Activated CD4-positive, alpha-beta T cell treated with anti-CD3 and anti-CD28 coated beads, Interleukin-2, amount 50 U/mL, for 1 hour (primary cell): ENCODE measurements at places on chromosomes 12 and 14.
A peak's percentile ranks its signal among the peaks of the same experiment; 100 is the strongest.

DNA sequence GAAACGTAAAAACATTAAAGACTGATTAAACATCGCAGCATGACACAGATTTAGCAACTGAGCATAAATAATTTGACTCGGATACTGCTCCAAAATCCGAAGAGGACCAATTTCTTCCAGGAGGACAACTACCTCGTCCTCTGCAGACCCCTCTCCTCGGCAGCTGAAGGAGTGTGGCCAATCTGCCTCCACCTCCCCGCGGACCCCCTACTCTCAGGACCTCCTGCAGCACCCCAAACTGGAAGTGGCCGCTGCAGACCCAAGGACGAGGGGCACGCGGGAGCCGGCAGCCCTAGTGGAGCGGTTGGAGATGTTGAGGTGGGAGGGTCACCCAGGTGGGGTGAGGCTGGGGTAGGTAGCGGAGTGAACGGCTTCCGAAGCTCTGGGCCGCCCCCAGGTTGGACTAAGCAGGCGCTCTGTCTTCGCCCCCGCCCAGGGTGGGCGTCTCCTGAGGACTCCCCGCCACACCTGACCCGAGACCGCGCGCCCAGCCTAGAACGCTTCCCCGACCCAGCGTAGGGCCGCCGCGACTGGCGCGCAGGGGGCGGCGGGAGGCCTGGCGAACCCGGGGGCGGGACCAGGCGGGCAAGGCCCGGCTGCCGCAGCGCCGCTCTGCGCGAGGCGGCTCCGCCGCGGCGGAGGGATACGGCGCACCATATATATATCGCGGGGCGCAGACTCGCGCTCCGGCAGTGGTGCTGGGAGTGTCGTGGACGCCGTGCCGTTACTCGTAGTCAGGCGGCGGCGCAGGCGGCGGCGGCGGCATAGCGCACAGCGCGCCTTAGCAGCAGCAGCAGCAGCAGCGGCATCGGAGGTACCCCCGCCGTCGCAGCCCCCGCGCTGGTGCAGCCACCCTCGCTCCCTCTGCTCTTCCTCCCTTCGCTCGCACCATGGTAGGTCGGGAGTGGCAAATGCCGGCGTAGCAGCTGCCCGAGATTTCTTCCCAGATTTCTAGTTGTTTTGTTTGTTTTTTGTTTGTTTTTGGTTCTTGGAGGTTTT, at the start of gene CALM1:
TSS of gene CALM1 (plus strand) at position 689 of the 999 bp plus-strand sequence. CDS start at position 891, 202 bp downstream.
- DNase-seq = peak; percentile 98

- no peak for DNase-seq
Measured at GRCh38 chr12:111034083-111034885, 113.9 kb upstream of the MYL2 start.

DNA sequence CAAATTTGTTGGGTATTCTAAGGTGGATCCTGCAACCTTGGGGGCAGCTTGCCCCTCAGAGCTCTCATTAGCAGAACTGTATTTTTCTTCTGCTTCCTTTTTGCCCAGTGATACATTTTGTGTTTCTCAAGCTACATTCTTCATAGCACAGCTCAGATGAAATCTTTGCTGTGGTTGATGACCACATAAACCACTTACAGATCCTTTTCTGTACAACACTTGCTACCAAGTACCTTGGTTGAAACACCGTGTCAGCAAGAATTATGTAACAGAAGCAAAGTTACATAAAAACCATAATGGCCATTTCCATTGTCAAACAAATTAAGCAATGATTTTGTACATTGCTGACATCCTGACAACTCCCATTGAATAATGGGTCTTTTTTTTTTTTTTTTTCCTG, 9.7 kb upstream of the PLBD1 start:
- DNase-seq = no peak

- DNase-seq = no peak
Measured at GRCh38 chr12:103848143-103848542, 7.1 kb upstream of the NT5DC3 start.

- no peak for DNase-seq
Measured at GRCh38 chr12:87779016-87779415, 250.2 kb downstream of the C12orf50 start.

GRCh38 chr12:40315375-40315774, 90.6 kb downstream of the LRRK2 start:
- DNase-seq = no peak

GRCh38 chr12:120534703-120535655, 823 bp downstream of the RNF10 start:
- peak; percentile 49 for DNase-seq

DNA sequence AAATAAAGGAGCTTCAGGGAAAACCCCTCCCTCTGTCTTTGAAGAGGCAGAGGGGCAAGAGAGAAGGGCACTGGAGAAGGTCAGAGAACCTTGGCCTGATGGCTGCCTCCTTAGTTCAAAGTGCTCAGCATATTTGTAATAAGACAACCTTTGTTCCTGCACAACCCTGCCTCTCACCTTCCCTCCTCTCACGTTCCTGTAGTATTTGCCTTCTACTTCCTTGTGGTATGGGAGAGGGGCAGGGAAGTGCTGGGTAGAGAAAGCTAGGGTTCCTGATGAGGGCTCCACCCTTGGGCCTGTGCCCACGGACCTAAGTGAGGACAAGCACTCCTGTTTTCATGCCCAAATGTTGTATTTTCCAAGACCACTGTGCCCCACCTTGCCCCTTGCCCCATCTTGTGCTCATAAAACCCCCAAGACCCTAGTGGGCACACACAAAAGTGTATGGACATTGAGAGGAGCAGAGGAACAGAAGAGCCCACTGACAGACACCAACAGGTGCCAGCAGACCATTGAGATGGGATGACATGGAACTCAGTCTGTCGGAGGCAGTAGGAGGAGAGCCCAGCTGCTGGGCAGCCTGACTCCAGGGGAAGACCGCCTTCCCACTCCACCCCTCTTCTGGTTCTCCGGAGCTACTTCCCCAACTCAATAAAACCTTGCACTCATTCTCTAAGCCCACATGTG, 261.5 kb upstream of the CCDC196 start:
- no peak for DNase-seq

- no peak for DNase-seq
Measured at GRCh38 chr12:29593001-29593400, 95.5 kb upstream of the OVCH1 start.

- DNase-seq = no peak
Measured at GRCh38 chr12:75058228-75058627, 151.4 kb downstream of the KCNC2 start.
